ENCODE measurements at places on chromosomes 4 and X.

GRCh38 chr4:79217025-79217424, 108.8 kb downstream of the NAA11 start:
- DNase-seq, result no peak

DNA sequence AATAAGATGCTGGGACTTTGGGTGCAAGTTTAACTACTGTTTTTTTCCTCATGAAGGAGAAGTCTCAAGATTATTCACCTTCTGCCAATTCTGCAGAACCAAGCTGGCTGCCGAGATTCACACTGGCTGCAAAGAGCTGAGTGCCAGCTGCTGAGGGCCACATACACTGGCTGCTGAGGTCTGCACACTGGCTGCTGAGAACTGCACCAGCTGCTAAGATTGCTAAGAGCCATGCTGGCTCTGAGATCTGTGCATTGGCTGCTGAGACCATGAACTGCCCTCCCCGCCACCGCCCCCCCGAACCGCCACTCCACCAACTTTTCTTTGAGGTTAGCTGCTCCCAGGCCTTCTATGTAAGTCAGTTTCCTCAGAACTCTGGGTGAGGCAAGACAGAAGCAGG, 330.3 kb downstream of the CBLL2 start:
- no peak for DNase-seq

DNA sequence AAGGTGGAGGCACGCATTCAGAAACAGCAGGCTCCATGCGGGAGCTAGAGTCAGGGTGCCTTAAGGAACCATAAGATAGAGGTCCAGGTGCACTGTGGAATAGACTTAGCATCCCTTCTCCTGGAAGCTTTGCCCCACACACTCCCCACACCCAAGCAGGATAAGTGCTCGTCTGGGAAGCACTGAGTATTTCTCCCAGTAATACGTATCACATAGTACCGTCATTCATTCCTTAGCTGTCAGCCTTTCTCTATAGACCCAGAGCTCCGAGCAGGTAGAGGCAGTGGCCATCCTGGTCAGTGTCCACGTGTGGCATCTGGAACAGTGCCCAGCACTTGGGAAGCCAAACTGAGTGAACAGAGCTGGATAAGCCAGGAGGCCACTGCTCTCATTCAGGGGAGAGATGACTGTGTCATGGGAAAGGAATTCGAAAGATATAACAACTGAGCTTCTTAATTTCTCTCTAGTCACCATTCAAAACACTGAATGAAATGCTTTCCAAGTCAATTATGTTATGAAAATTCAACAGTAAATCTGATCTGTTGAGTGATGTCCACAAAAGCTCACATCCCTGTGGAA, 9.9 kb downstream of the APBB2 start:
- no peak for DNase-seq

GRCh38 chr4:67035986-67036385, 509.3 kb downstream of the CENPC start:
- DNase-seq, result no peak

- DNase-seq, result no peak
Measured at GRCh38 chrX:10534611-10535010, 85.8 kb downstream of the MID1 start.

DNA sequence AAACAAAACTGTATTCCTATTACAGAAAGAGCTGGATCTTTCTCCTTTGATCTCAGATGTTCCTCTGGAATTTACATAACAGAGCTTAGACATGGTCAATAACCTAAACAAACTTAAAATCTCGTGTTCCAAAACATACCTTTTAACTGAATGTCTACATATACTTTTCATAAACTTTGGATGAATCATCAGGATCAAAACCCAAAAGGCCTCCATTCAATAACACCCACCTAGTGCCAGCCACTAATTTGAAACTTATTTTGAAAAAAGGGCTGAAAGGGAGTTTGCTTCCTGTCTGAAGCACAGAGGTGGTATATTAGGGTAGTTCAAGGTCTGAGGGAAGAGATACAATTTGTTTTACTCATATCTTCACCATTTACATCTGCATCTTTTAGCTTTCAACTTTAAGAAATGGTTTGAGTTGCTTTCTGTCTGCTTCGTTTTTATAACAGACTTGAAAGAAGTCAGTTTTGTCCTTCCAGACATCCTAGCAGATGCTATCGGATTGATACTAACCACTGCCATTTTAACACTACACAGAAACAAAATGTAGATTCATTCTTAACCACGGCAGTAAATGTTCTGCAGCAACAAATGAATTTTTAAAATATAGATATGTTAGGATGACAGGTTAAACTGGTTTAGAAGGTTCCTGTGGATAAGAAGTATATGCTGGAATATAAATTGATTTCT, 242.8 kb upstream of the DKK2 start:
- no peak for DNase-seq

- no peak for DNase-seq
Measured at GRCh38 chr4:40923316-40924095, 173.8 kb downstream of the NSUN7 start.

DNA sequence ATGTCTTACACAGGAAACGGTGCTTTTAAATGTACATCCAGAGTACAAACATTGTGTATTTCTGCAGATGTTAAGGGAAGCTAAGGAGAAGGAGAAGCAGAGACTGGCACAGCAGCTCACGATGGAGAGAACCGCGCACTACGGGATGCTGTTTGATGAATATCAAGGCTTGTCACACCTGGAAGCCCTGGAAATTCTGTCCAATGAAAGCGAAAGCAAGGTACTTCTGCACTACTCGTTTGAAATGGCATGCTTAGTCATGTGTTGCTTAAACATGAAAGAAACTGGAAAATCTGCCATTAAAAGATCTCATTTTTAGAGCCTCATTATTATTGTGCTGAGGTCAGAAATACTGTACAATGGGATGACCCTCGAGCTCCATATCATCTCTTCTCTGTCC, 47.2 kb downstream of the FAM114A1 start:
- no peak for DNase-seq

DNA sequence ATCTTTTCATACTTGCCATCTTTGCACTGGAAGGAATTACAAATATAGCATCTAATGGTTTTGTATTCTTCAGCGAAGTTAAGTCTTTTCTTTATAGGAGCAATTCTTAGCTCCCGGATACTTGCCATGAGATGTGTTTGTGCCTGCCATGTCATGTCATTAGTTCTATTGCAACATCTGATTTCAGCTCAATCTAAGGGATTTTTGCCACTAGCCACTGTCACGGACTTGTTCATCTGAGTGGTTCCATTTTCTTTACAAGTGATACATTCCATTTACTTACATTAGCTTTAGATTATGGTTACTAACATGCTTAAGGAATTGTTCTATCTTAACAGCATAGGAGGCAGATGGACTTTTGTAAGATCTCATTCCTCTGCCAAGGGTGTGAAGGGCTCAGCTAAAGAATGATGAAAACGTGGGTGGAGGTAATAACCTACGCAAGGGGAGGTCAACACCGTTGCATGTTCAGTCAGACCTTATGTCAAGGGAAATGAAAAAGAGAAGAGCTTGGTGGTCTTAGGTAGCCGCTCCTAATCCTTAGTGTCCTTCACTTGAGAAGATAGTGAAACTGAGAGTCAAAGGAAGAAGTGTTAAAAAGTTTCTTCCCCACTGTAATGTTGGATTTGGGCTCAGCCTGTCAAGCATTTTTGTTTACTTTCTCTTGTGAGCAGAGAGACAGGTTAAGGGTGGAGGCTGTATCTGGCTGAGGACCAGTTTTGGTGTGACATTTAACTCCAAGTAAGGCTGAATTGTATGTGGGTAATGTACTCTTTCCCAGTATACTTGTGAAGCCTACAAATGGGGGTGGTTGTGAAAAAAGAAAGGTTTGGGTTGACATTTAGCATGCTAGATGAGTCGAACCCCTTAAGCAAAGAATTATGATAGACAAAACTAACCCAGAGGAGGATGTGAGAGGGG, 3.6 kb upstream of the KLHL2 start:
- no peak for DNase-seq

- no peak for DNase-seq
Measured at GRCh38 chrX:12505127-12505526, 286.1 kb upstream of the PRPS2 start.

DNA sequence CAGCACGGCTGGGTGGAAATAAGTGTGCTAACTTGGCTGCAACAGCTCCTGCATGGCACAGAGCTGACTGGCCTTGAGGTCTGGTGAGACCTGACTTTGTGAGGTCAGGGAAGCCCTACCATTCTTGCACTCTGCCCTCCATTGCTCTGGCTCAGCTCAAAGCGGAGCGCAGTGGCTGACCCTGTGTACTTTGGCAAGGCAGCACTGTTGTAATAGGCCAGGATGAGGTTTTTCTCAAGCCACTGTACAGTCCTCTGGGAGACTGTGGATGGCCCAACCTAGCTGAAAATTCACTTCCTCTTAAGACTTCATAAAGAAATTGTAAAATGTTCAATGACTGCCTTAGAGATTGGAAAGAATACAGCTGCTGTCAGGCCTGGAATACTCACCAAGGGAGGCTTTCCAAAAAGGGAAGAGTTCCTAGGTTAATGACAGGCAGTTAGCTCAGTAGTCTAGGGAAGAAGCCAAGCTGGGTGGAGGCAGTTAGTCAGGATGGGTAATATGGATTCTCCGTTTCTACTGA, 129.8 kb downstream of the GUCY2F start:
- DNase-seq, result no peak

- DNase-seq, result no peak
Measured at GRCh38 chr4:105707782-105708180, 708 bp downstream of the INTS12 start.

GRCh38 chr4:140930557-140930956, 174.4 kb upstream of the TBC1D9 start:
- DNase-seq, result no peak

DNA sequence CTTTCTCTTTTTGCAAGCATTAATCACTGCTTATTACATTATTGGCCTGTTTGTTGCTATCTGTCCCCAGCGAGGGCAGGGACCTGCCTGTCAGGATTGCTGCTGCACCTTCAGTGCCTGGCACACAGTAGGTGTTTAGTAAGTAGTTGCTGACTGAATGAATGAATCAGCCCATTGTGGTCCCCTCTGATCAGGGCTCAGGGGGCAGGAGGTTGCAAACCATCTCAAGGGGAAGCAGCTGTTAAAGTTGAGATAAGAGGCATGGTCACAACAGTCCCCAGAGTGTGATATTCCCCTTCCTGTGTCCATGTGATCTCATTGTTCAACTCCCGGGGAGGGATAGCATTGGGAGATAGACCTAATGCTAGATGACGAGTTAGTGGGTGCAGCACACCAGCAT, 85.4 kb downstream of the WFS1 start:
- DNase-seq, result no peak

DNA sequence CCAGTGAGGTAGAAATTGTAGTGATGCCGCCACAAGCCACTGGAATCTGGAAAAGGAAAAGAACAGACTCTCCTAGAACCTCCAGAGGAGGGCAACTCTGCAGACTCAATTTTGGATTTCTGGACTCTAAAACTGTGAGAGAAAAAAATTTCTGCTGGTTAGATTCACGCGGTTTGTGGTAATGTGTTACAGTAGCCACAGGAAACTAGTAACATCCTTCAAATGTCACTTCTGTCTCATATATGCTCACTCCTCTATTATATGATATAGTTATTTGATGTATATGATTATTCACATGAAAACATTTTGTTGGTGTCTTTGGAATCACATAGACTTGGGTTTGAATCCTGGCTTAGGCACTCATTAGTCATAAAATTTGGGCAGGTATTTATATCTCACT, 18.8 kb downstream of the LDOC1 start:
- DNase-seq, result no peak

GRCh38 chr4:57020467-57021101, 41.9 kb downstream of the POLR2B start:
- no peak for DNase-seq

GRCh38 chr4:140152751-140153418, 1.1 kb downstream of the MAML3 start:
- no peak for DNase-seq

- no peak for DNase-seq
Measured at GRCh38 chr4:82765134-82765533, 33.5 kb downstream of the SCD5 start.

DNA sequence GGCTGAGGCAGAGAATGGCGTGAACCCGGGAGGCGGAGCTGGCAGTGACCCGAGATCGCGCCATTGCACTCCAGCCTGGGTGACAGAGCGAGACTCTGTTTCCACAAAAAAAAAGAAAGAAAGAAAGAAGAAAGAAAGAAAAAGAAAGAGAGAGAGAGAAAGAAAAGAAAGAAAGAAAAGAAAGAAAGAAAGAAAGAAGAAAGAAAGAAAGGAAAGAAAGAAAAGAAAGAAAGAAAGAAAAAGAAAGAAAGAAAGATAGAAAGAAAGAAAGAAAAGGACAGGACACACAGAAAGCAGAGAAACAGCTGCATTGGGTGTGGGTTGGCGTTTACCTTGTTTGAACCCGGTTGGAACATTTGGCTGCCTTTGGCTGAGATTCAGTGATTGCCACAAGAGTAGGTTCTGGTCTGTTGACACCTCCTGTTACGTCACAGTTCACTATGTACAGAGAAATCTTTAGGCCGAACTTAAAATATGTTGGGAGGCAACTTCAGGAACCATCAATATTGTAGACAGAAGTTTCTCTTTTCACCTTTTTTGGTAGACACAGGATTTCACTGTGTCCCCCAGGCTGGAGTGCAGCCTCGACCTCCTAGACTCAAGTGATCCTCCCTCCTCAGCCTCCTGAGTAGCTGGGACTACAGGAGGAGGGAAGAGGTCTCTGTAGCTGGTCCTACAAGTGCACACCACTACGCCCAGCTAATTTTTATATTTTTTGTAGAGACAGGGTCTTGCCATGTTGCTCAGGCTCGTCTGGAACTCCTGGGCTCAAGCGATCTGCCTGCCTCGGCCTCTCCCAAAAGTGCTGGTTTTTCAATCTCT, 16.3 kb upstream of the PLCXD1 start:
- DNase-seq, result no peak

GRCh38 chrX:103585411-103586313, at the start of gene TCEAL4:
Gene TCEAL4 (plus strand): TSS chrX:103585515. CDS start chrX:103586676, 1,161 bp downstream.
- peak; percentile 42 for DNase-seq

DNA sequence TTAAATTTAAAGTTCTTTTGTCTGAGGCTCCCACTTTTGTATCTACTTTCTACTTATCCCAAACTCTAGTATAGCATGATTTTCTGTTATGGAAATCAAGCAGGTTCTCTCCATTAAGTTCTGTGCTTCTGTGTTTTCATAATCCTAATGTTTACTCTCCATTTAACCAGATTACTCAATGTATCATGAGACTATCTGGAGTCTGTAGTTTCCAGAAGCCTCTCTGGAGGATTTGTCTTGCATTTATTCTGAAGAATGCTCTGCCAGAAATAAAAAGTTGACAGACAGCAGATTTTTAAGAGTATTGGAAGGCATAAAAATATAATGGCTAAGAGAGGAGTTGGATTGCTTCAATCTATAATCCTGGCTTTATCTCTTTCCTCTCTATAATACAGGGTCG, 39.2 kb upstream of the PLS3 start:
- no peak for DNase-seq

DNA sequence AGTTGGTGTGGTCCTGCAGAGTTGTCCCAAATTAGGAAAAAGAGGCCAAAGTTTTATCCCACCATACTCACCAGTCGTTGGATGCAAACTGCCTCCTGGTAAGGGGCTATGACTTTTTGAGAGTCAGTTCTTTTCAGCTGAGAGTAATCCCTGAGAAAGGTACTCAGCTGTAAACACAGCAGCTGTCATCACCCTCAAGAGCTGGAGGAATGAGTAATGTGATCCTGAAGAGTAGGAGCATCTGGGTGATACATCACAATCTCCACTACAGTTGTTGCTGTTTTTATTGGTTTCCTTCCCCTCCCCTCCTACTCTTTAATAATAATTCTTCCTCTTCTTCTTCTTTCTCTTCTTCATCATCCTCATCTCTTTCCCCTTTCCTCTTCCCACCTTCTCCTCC, 5.7 kb downstream of the MAGEE1 start:
- peak; percentile 61 for DNase-seq
